Foreskin keratinocyte (primary cell): ENCODE measurements at places on chromosomes 7 and 10.

GRCh38 chr7:137484326-137484725 lies 140.8 kb upstream of the PTN start:
- DNase-seq, result no peak

GRCh38 chr10:107422681-107423080 lies 258.2 kb upstream of the SORCS1 start:
- DNase-seq, result no peak

GRCh38 chr10:116038259-116038658 lies 234.7 kb downstream of the GFRA1 start:
- DNase-seq, result no peak

DNA sequence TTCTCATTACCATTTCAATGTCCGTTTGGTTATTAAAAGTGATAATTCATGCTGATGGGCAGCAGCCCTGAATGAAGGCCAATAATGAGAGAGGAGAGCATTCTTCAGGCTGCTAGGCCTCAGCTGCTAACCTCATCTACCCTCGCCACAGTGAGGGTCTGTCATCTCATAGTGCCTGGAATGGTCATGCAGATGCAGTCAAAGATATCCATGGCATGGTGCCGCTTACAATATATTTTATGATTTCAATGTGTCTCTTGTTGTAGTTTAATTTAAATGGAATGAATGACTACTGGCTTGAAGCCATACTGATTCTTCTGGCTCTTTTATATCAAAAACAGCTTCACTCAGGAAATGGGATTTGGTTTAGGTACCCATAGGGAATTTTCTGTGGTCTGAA lies 126.9 kb downstream of the SLC16A9 start:
- DNase-seq, result no peak

- DNase-seq, result no peak
Measured at GRCh38 chr7:20835111-20835750, 48.5 kb upstream of the SP8 start.

DNA sequence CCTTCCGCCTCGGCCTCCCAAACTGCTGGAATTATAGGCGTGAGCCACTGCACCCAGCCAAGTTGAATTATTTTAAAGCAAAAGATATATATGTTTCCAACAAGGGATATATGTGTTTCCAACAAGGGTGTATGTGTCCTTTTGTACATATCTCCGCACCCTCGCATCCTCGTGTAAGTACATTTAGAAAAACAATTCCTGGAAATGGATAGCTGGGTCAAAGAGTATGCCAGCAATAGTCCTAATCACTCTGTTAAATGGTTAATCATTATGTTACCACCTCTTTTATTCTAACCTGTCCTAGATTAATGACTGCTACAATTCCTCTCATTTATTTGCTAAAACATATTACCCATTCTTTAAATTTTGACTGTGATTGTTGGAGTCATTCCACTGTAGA lies 28.0 kb downstream of the OR9A2 start:
- no peak for DNase-seq

- no peak for DNase-seq
Measured at GRCh38 chr7:102942181-102942866, 29.5 kb downstream of the LRRC17 start.

- no peak for DNase-seq
Measured at GRCh38 chr7:79598351-79598750, 144.9 kb upstream of the MAGI2 start.

- DNase-seq, result no peak
Measured at GRCh38 chr7:4809091-4809591, 33.7 kb downstream of the AP5Z1 start.

DNA sequence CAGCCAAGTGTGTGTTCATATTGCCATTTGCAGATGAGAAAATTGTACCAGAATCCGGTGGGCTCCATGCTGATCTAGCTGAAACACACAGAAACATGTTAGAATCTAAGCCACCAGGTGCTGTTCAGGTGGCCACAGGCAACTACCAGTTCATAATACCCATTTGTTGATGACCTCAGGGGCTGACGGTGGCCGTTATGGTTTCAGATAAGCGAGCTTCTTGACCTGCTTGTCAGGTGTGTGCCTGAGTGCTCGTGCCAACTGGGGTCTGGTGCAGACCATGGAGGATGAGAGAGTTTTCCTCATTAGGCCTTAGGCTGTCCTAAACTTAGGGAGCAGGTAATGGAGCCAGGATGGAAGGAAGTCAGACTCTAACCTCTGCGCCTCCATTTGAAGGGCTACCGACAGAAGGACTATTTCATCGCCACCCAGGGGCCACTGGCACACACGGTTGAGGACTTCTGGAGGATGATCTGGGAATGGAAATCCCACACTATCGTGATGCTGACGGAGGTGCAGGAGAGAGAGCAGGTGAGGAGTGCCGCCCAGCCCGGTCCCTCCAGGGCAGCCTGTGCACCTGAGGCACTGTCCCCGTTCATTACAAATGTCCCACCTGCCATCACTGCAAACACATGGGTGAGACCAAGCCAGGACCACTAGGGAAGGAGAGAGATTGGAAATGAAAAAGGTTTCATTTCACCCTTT lies 53.1 kb downstream of the MKI67 start:
- no peak for DNase-seq

DNA sequence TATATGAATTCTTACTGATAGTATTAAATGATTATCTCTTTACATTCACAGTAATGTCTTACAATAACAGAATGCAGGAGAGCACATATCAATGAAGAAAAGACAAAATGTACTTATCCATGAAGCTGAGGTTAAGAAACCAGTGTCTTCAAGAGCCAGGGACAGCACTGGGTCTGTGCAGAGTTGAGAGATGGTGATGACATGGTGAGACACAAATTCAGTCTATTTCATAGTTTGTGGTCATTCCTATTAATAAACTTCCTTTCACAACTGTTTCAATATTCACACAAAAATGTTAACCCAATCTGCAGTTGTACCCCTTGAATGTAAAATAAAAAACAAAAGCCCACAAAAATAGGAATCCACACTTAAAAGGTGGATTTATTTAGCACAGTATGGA lies 5.3 kb upstream of the MAGI2 start:
- DNase-seq, result no peak

GRCh38 chr7:42843205-42843800 lies 68.6 kb downstream of the C7orf25 start:
- no peak for DNase-seq

- no peak for DNase-seq
Measured at GRCh38 chr10:128466831-128467371, 340.7 kb upstream of the MKI67 start.

GRCh38 chr7:14507617-14508016 lies 394.9 kb downstream of the DGKB start:
- DNase-seq, result peak; percentile 97

GRCh38 chr7:116224492-116225098 lies 14.3 kb downstream of the TES start:
- no peak for DNase-seq

DNA sequence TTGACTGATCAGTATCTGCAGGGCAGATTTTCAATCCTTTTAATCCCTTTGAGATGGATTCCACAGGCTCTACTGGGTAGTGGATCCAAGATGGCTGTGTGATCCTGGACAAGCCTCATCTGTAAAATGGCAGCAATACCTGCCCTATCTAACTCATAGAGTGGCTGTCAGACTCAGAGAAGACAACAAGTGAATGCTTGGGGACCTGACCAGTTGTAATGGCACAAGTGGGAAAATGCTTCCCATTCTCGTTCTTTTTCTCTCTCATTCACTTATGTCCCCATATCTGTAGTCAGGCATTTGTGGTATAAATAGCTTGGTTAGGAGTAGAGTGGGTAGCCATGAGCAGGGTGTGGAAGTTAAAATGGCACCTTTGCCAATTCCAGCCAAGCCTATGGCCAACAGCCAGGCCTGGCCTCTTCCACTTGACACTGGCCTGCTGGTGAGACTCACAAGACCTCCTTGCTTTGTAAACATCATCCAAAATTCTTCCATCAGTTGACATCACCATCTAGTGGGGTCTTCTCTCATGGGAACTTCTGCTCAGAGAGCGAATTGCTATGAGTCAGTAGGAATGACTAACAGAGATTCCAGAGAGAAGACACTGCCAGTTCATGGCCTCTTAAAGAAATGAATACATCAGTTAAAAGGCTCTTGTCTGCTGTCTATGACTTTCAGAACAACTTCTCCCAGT lies 150.1 kb downstream of the PLPP4 start:
- DNase-seq, result peak; percentile 56

GRCh38 chr7:26370011-26370410 lies 78.3 kb downstream of the SNX10 start:
- DNase-seq, result no peak

GRCh38 chr10:12465385-12466136 lies 116.2 kb downstream of the CAMK1D start:
- DNase-seq, result no peak
